ENCODE measurements at places on chromosomes 4 and X.

DNA sequence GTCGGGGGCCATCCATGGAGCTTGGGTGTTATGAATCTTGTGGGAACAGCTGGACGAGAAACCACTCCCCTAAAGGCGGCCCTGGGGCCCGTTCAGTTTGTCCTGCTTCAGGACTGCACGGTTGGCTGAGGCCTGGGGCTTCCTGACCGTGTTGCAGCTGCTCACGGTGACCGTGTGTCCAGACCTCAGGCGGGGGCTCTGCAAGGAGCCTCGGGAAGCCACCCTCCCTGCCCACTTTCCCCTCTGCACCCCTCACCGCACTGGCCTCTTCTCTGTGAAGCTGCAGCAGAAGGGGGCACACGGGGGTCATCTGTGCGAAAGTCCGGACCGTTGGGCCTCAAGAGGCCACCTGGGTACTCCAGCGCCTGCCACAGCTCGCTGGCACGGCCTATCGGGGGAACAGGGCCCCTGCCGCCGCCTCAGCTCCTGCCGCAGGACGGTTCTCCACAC is 29.4 kb downstream of the UVSSA start:
- ATAC-seq: no peak

GRCh38 chr4:6446130-6446482 is 26.3 kb downstream of the PPP2R2C start:
- ATAC-seq: no peak

GRCh38 chr4:74897386-74897785 is 35.5 kb upstream of the PARM1 start:
- no peak for ATAC-seq

DNA sequence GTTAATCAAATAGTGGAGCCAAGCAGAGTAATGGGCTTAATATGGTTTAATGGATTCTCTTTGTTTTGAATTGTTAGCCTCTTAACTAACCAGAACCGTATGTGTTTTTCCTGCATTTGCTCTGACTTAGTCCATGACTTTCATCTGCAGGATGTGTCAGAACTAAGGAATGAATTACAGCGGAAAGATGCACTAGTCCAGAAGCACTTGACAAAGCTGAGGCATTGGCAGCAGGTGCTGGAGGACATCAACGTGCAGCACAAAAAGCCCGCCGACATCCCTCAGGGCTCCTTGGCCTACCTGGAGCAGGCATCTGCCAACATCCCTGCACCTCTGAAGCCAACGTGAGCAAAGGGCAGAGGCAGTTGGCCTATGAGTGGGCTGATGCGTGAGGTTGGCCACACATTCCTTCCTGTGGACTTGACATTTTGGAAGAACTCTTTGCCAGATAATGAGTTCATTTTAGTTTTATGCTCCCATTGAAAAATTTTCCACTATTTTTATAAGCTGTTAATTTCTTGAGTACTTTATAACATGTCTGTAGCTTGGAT is 9.1 kb downstream of the MED28 start:
- ATAC-seq: no peak

- ATAC-seq: no peak
These were observed 105.5 kb downstream of the MAML3 start for GRCh38 chr4:140048419-140048995.

- no peak for ATAC-seq
These were observed 2.3 kb downstream of the LRBA start for GRCh38 chr4:151012820-151013219.

GRCh38 chr4:118918388-118918787 is 29.7 kb downstream of the SYNPO2 start:
- ATAC-seq: no peak

DNA sequence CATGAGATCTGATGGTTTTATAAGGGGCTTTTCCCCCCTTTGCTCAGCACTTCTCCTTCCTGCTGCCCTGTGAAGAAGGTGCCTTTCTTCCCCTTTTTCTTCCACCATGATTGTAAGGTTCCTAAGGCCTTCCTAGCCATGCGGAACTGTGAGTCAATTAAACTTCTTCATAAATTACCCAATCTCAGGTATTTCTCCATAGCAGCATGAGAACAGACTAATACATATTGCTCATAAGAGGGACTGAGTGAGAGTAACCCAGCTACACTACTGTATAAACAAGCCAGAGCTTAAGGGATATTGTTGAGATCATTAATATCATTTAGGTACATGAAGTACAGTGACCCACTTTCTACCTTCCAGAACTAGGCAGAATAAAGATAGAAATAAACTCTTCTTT is 102.9 kb downstream of the TEX13A start:
- no peak for ATAC-seq

GRCh38 chrX:57070185-57070984 is 51.0 kb downstream of the SPIN2B start:
- ATAC-seq: no peak

DNA sequence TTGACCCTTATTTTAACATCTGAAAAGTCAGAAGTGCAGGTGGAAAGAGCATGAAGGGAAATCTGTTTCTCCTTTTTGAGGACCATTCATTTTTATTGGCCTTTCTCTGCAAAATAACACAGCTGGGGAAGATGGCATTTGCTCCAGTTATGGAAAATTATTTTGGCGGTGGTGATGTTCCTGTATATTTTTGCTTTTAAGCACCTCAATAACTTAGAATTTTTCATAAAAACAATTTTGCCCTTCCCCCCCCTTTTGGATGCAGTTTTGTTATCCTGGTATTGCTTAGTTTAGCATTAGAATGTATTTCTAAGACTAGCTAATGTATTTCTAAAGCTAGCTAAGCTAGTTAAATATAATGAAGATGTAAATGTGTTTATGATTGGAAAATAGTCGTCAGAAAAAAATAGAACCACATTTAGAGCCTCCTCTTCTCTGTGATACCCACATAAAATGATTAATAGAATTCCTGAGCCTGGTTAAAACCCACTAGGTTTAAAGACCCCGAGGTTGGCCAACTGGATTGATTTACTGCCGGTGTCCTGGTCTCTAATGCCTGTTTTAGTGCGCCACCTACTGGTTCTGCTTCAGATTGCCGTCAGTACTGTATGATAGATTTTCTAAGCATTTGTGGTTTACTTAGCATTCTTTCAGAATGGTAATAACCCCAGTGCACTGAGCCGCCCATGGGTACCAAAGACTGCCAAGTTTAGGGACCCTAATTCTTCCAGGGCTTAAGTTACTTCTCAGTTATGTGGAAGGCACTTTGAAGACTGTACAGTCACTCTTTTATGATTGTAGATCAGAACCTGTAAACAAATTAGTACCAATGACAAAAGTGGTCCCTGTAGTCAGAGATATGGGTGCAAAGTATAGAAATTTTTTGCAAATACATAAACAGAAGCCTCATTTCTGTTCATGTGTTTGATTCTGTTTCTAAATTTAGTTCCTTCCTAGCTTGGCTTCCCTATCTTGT is 11.4 kb downstream of the KLF3 start:
- ATAC-seq: peak; percentile 57

GRCh38 chr4:23114538-23114937 is 421.8 kb downstream of the GBA3 start:
- ATAC-seq: no peak

DNA sequence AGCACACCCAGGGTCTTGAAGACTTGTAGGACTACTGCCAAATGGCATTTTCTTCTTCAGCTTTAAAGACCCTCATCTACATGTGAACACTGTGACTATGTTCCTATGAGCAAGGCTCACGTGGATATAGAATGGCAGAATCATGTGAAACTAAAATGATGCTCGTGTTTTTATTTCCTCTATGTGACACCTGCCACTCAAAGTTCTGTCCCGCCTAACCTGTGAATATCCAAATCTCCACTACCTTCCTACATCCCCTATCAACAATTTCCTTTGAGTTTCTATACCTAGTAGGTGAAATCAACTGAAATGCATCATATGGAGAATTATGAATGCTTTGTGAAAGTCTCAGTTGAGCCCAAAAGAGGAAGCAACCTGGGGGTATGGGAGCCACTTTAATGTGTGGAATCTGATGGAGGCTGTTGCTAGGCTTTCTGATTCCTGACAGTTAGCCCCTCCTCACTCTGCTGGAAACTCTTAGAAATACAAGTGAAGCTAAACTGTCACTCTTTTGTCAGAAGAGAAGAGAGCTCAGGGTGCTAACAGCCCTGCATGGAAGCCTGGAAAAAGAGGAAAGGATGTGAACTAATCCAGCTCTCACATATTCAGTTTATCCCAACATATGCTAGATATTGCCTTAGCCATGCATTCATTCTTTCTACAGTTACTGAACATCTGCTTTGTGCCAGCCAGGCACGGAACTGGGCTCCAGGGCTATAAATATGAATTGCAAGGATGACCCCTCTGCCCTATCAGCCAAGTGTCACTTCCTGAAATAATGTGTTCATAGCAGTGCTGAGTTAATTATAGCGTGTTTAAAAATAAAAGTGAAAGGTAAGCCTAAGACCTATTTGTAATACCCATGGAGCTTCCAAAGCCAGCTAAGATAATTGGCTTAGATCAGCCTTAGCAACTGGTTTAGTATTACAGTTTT is 11.0 kb downstream of the LHFPL1 start:
- ATAC-seq: peak; percentile 60

DNA sequence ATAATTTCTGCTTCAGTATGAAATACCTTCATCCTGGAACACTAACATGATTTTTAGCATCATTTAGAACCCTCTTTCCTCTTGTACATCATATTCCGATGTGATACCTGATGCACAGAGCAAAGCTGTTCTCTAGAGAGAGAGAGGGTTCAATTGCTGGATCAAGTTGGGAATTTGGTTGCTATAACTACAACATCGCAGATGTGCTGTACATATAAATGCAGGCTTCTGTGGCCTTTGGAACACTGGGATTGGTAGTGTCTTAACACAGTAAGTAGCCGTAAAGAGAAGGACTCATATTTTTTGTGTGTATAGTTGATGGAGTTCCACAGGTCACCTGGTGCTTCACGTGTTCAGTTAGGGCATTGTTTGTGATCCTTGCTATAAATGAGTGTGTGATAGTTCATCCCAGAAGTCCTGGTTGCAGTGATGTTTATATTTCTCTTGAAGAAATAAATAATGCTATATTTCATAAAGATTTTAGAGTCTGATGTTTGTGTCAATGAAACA is 119.2 kb downstream of the RAPGEF2 start:
- ATAC-seq: no peak

DNA sequence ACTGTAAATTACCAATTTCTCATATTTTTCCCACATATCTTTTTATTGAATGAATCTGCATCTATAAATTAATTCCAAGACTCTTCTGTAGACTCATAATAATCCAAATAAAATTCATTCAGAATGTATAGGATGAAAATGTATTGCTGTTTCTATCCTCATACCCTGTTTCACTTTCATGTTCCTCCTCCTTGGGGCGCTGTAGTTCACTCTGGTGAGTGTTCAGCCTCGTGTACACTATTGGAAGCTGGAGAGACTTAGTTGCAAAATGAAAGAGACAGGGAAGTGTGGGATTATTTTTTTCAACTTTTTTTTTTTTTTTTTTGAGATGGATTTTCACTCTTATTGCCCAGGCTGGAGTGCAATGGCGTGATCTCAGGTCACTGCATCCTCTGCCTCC is 296.1 kb downstream of the TLL1 start:
- ATAC-seq: no peak

DNA sequence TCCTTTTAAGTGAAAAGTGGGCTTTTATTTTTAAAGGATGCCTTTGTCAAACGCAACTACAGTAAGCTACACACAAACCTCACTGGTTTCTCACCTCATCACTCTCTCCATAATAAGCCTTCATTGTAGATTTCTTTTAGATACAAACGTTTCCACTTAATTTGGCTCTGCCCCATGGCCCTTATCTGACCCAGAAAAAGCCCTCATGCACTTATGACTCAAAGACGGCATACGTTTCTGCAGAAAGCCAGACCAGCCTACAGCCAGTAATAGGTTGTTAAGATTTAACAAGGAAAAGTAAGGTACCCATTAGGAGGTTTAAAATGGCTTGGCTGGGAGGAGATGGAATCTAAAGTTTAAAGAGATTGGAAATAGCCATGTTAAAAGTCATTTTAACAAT is 914.6 kb upstream of the INTU start:
- no peak for ATAC-seq

DNA sequence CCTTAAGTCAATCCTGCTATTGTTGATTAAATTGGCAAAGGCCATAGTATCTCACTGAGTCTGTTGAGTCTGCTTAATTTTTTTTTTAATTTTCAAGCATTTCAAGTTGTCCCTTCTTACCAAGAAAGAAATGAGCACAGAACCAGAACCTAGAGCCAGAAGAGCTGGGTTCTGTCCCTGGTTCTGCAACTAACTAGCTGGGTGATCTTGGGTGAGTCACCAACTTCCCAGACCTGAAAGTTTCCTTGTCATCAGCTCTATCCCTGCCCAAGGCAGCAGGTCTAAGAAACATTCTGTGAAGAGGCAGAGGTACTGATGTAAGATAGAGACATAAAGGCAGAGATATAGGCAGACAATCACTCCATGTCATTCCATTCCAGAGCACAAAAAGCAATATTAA is 17.3 kb downstream of the TEC start:
- ATAC-seq: no peak

- ATAC-seq: no peak
These were observed 1.5 kb downstream of the FGB start for GRCh38 chr4:154564311-154564710.

DNA sequence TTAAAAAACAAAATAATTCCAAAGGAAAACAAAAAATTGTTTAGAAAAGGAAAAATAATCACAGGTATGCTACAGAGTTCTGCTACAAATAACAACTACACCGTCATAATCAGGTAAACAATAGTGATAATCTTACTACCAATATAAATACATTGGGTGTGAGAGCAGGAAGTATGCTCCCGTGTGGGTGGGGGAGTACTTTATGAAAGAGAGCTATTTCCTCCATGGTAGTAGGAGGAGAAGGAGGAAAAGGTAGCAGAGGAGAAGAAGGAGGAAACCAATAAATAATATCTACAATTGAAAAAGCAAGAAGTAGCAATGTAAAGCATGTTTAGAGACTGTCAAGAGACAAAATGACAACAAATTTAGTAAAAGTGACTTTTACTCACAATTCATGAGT is 35.1 kb downstream of the TEC start:
- no peak for ATAC-seq

DNA sequence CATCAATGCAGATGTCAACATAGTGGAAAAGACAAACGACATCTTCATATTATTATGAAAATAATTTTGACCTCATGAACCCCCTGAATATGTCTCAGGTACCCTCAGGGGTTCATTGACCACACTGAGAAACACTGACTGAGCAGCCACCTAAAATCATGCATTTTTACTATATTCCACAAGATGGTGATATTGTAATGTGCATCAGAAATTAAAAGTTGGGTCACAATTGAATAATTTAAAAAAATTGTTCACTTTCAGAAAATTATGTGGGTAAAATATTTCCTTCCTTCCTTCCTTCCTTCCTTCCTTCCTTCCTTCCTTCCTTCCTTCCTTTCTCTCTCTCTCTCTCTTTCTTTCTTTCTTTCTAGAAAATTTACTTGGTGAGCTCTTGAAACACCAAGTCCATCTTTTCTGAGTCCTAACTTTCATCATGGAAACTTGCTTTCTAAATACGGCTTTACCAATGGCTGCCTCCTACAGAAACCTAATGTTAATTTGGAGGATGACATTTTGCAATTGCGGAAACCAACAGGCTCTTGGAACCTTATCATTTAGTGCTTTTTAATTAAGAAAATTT is 103.6 kb downstream of the RTL3 start:
- no peak for ATAC-seq

All from stimulated activated memory B cell treated with anti-CD40 and anti-IgM and Interleukin-4, amounts not matched to agents 10 μg/mL and 1 μg/mL and 100 μg/mL, for 72 hours (primary cell).